Neuronal stem cell (in vitro differentiated cells): ENCODE measurements at places on chromosomes 7 and 10.

GRCh38 chr7:103711413-103711812 is 265.4 kb upstream of the SLC26A5 start:
- DNase-seq, result no peak

DNA sequence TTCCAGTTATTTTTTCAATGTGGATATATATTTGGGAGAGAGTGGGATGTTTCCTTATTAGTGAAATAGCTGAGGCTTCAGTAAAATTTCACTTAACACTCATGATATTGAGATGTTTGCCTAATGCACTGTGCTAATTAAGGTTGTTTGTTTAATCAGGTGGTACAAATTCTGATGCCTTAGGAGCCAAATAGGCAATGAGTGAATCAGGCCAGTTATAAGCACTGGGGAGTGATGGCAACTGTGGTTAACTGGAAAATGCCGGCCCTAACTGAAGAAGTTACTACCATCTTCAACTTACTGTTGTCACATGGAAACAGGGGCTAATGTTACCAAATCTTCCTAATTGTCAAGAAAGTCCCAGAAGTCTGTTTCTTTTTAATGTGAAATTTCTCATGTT is 32.0 kb downstream of the VCL start:
- no peak for DNase-seq

- DNase-seq, result no peak
Observed at GRCh38 chr7:157656195-157656769, 319.5 kb downstream of the DNAJB6 start.

DNA sequence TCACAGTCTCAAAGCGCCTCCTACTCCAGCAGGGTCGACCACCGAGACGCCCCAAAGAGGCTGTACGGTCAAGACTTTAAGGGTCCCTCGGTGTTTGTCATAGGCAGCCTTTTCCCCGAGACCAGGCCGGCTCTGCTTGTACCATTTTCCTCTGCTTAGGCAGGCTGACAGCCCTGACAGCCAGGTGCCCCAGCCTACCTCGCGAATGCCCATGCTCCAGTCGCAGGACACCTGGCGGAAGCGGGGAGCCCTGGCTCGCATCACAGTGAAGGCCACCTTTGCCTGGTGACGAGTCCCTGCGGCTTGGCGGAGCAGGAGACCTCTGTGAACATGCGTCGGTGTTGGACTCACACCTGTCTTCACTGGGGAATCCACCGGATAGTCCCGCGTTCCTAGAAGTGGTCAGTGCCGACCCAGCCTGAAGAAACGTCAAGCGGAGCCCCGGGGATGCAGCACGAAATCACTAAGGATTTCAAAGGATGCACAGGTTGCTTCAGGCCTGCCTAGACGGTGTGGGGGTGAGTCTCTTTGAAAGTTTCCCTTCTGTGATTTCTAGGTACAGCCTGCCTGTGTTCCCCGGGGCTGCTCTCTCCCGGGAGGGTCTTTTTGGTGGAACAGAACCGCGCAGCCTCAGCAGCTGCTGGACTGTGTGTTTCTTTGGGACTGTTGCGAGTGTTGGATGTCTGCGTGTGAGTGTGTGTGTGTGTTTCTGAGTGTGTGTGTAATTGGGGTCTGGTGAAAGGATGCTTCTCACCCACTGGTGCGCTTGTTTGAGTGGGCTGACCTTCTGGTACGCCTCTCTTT is 30.5 kb upstream of the ZNF273 start:
- no peak for DNase-seq
